ENCODE measurements at places on chromosomes 1 and 21. TPM values are rescaled to one million over a fixed set of nuclear protein-coding genes. Genes with fewer than 3 reads are reported as not detected.

- peaks cover 26% of the 10 kb centered on the region for H3K4me1 ChIP-seq
- H3K27ac ChIP-seq: no peak overlapping the region
- H3K36me3 ChIP-seq: no peaks in the 10 kb centered on the region
- no peak for DNase-seq
Measured at GRCh38 chr1:10538646-10539355, 64.1 kb downstream of the PEX14 start.

TRIM46 gene
- not detected for total RNA-seq

DNA sequence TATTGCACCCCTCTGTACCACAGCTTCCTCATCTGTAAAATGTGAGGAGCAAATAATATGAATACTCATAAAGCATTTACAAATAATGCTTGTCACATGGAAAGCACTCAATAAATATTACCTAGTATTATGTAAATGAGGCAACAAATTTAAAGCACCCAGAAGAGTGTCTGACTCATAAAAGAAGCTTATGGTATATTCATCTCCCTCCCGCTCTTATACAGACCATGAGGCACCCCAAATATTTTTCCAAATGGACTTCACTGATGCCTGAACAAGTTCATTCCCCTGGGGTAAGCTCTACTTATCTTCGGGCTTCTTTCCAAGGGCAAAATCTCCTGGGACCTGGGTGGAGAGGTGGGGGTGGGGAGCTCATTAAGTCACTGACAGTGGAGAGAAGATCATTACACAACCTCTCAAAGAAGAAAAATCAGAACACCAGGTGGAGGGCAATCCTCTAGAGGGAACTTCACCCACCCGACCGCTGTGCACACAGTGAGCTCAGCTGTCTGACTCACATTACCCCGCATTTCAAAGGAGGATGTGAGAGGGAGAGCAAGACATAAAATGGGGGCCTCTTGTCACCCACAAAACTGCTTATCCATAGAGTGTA is 166.2 kb downstream of the ASTN1 start:
- no peaks in the 10 kb centered on the region for H3K27me3 ChIP-seq
- H3K4me1 ChIP-seq: no peaks in the 10 kb centered on the region
- H3K27ac ChIP-seq: no peak overlapping the region

GRCh38 chr1:154465621-154466195 is 36.3 kb upstream of the TDRD10 start:
- H3K27ac ChIP-seq: no peak overlapping the region
- no peaks in the 10 kb centered on the region for H3K27me3 ChIP-seq
- no peak for DNase-seq
- H3K4me1 ChIP-seq: peaks cover 22% of the 10 kb centered on the region

RBP7 gene
- total RNA-seq: 7.2 TPM

FCMR gene
- total RNA-seq: 2.5 TPM

DNA sequence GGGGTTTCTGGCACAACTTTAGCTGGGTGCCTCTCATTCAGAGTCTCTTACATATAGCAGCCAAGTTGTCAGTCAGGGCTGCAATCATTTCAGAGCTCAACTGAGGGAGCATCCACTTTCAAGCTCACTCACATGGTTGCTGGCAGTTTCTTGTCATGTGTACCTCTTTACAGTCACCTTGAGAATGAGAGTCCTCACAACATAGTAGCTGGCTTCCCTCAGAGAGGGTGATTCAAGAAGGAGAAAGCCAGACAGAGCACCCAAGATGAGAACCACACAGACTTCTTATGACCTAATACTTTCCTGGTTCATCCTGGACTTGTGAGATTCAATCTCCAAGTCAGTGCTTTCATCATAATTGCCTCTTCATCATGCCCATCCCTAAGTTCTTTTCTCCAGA is 57.2 kb downstream of the DPT start:
- H3K27me3 ChIP-seq: no peaks in the 10 kb centered on the region
- no peak for DNase-seq
- no peaks in the 10 kb centered on the region for H3K36me3 ChIP-seq
- H3K27ac ChIP-seq: no peak overlapping the region
- H3K4me1 ChIP-seq: no peaks in the 10 kb centered on the region

DNA sequence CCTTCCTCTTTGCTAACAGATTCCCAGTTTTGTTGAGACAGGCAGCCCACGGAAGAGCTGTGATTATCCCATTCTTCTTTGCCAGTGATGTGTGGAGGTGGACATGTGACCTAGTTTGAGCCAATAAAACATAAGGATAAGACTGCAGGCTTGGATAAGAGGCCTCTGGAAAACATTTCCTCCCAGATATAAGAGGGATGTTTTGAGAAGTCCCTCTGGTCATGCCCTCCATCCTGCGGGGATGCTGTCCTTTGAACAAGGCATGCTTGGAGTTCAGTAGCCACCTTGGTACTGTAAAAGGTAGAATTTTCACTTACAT is 155.7 kb downstream of the TM2D1 start:
- H3K4me3 ChIP-seq: no peak overlapping the region
- no peaks in the 10 kb centered on the region for H3K36me3 ChIP-seq
- H3K27me3 ChIP-seq: no peaks in the 10 kb centered on the region
- no peak for DNase-seq
- H3K4me1 ChIP-seq: no peaks in the 10 kb centered on the region

OPTC gene
- not detected for total RNA-seq

DNA sequence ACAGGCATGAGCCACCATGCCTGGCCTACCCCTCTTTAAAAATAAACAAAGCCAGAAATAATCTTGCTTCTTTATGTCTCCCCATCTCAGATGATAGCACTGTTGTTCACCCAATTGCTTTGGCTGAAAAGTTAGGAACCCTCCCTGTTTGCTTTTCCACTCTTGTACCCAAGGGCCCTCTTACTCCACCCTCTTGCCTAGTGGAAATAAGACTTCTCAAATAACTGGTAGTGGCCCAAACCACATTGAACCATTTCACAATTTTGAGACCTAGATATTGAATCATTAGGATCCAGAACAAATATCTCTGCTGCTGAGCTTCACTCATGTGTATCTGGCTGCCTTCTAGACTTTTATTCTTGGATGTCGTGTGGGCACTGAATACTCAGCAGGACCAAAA is 37.7 kb downstream of the RNF220 start:
- no peak overlapping the region for H3K27ac ChIP-seq
- H3K36me3 ChIP-seq: no peaks in the 10 kb centered on the region
- DNase-seq: no peak
- no peaks in the 10 kb centered on the region for H3K27me3 ChIP-seq
- no peak overlapping the region for H3K4me3 ChIP-seq
- no peaks in the 10 kb centered on the region for H3K4me1 ChIP-seq

- no peak overlapping the region for H3K27ac ChIP-seq
- peaks cover 5% of the 10 kb centered on the region for H3K4me1 ChIP-seq
- no peak for DNase-seq
- H3K36me3 ChIP-seq: no peaks in the 10 kb centered on the region
Measured at GRCh38 chr1:110606657-110607535, 738 bp upstream of the KCNA2 start.

- no peaks in the 10 kb centered on the region for H3K27me3 ChIP-seq
- no peak overlapping the region for H3K4me3 ChIP-seq
- H3K4me1 ChIP-seq: no peaks in the 10 kb centered on the region
- H3K27ac ChIP-seq: no peak overlapping the region
- no peak for DNase-seq
Measured at GRCh38 chr1:111927652-111928051, 61.8 kb downstream of the KCND3 start.

KDF1 gene
- 13.2 TPM for total RNA-seq

DNA sequence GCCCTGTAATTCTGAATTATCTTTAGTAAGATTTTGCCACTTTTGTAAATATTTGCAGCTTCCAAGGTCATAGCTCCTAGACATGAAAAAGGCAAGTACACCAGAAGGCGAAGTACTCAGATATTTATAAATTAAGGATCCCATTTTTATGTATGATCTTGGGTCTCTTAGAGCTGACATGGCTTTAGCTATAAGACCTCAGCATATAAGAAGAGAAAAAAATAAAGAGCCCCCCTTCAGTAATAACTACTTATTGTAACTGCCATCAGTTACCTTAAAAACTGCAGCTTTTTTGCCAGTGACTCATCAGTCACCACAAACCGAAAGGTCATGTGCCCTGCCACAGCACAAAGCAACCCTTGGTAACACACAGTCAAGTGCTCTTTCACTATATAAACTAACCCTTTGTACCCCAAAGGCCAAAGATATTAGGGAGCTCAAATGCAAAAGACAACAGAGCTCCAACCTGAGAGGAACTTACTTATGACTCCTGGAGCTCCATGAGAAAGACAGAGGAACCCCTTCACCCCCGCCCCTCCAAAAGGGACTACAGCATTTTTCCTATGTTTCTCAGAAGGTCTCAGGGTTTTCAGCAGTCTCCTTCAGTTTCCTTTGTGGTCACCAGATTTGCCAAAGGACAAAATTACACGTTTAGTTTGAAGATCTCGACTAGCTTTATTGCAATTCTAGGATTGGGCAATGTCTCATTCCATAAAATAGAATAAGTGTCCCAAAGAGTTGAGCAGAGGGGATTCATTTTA is 219.8 kb upstream of the DUSP10 start:
- H3K36me3 ChIP-seq: no peaks in the 10 kb centered on the region
- no peaks in the 10 kb centered on the region for H3K27me3 ChIP-seq
- H3K27ac ChIP-seq: no peak overlapping the region

WDR64 gene
- not detected for total RNA-seq

RGS8 gene
- 5.9 TPM for total RNA-seq

GPR153 gene
- total RNA-seq: 3.2 TPM

- H3K4me1 ChIP-seq: no peaks in the 10 kb centered on the region
- H3K4me3 ChIP-seq: no peak overlapping the region
- no peak for DNase-seq
- H3K27me3 ChIP-seq: no peaks in the 10 kb centered on the region
- H3K36me3 ChIP-seq: no peaks in the 10 kb centered on the region
- no peak overlapping the region for H3K27ac ChIP-seq
Measured at GRCh38 chr1:119542492-119542946, 35.5 kb downstream of the HSD3B1 start.

BTBD8 gene
- total RNA-seq: 11.0 TPM

- no peak overlapping the region for H3K27ac ChIP-seq
- H3K27me3 ChIP-seq: no peaks in the 10 kb centered on the region
- no peaks in the 10 kb centered on the region for H3K4me1 ChIP-seq
- no peak for DNase-seq
- no peak overlapping the region for H3K4me3 ChIP-seq
Measured at GRCh38 chr1:38093569-38094520, 47.3 kb upstream of the POU3F1 start.

DNA sequence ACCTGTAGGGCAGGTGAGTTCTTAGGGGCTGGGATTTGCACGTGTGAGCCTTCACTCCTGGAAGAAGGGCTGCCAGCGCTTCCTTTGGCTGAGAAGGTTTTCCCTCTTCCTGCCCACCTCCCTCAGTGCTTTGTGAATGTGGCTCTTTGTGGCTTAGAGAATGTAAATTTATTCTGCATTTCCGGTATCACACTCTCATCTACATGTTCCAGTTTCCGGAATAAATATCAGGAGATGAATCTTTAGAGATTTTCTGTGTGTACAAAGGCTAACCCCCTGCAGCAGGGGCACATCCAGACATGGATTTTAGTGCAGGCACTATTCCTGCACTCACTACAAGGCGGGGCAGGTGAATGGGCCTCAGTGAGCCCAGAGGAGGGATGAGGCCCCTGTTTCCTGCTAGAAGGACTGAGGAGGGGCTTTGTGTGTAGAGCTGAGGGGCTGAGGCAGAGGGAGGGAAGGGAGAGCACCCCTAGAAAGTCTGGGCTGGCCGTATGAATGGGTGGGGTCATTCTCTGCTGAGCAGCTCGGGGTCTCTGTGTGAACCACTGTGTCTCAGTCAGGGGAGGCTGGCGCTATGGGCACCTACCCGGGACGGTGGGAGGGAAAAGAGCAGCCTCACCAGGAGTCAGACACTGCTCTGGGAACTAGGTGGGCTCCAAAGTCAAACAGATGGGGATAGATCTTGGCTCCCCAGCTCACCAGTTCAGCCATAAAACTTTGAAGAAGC is 207.5 kb downstream of the MATN1 start:
- H3K27me3 ChIP-seq: no peaks in the 10 kb centered on the region
- no peak overlapping the region for H3K4me3 ChIP-seq
- DNase-seq: no peak
- H3K4me1 ChIP-seq: no peaks in the 10 kb centered on the region
- no peaks in the 10 kb centered on the region for H3K36me3 ChIP-seq
- H3K27ac ChIP-seq: no peak overlapping the region

- H3K36me3 ChIP-seq: no peaks in the 10 kb centered on the region
- no peak overlapping the region for H3K27ac ChIP-seq
- H3K27me3 ChIP-seq: no peaks in the 10 kb centered on the region
- H3K4me3 ChIP-seq: no peak overlapping the region
- DNase-seq: no peak
Measured at GRCh38 chr1:60510162-60510561, 436.6 kb upstream of the C1orf87 start.

NES gene
- 7.8 TPM for total RNA-seq

LCE1E gene
- not detected for total RNA-seq

LRRN2 gene
- 5.0 TPM for total RNA-seq

Data from thyroid gland (tissue), 4 donors.